ENCODE measurements at places on chromosomes 3 and 15. TPM values are rescaled to one million over a fixed set of nuclear protein-coding genes. Genes with fewer than 3 reads are reported as not detected.

Gene GPR62
- not detected for total RNA-seq

Gene TMC3
- 3.9 TPM for total RNA-seq

Gene LSAMP
- 0.28 TPM for total RNA-seq

Gene TM4SF1
- total RNA-seq = 657 TPM

Gene EAF2
- total RNA-seq = 4.5 TPM

Gene ANKUB1
- not detected for total RNA-seq

All from regular cardiac myocyte (primary cell).